Astrocyte of the spinal cord (primary cell): ENCODE measurements at places on chromosomes 5 and 9.

- peak; percentile 92 for DNase-seq
Measured at GRCh38 chr5:134874831-134875655, 872 bp downstream of the TXNDC15 start.

DNA sequence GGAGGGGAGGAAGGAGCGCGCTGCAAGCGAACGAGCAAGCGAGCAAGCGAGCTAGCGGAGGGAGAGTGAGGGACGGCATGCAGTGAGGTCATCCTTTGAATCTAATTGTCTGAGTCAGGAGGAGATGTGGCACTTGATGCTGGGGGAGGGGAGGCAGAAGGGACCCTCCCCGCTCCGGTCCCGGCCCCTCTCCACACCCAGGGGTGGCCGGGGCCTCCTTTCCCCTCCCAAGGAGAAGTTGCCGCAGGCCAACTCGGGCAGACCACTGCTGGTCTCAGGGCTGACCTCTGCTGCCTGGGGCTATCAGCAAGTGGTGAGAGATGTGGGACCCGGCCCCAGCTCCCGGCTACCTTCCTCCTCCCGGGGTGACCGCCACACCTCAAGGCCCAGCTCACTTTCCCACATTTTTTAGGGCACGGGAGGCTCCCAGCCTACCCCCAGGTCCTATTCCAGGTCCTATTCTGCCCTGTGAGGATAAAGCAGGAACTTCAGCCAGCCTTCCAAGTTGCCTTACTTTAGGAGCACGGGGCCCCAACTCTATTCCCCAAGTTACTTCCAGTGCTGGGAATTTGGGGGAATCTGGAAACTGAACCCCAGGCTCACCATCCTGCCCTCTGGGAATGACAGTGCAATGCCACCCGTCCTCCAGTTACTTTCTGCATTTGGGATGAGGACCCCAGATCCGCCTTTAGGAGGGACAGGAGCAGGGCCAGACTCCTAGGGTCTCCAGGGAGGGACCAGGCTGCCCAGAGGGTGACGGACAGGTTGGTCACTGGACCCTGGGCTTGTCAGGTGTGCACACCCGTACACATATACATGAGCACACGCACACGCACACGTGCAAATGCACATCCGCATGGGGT, 11.1 kb downstream of the CNTFR start:
- DNase-seq, result peak; percentile 31

DNA sequence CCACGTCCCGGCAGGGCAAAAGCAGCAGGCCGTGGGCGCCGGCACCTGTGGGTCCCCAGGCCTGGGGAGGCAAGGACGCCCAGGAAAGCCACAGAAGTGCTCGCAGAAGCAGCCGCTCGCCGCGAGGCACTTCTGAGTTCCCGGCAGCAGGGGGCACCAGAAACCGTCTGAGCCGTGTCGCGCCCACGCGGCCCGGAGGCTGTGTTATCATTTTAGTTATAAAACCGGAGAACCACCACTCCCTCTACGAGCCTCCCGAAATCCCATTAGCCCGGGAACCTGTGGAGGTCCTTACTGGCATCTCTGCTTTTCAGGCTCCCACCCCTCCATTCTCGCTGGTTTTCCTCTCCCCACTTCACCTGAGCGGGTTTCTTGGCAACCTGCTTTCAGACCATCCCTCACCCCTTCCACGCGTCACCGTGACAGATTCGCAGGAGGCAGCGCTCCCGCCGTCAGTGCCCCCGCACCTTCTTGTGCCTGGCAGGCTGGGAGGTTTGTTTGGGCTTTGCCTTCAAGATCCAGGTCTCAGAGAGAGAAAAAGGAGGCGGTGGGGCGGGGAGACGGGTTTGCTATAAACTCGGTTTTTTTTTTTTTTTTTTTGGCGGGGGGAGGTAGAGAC, 2.3 kb downstream of the GDNF start:
- peak; percentile 81 for DNase-seq

GRCh38 chr9:9820436-9820835, 792.4 kb downstream of the PTPRD start:
- DNase-seq, result peak; percentile 85

GRCh38 chr5:148949841-148950470, 112.9 kb downstream of the SH3TC2 start:
- DNase-seq, result peak; percentile 42

DNA sequence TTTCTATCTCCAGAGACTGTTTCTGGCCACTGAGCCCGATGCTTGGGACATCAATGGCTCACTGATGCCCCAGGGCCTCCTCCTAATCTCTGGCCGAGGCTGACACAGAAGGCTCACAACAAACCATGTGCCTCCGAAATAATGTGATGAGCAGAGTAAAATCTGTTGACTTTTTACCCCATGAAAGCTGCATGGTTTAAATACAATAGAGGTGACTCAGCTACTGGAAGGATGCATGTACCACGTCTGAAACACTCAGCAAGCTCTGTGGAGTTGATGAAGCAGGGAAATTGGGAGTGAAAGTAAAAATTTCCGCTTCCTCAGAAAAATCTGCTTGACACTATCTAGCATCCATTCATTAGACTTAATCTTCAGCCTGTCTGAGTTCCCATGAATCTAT, 111.1 kb upstream of the EQTN start:
- peak; percentile 54 for DNase-seq

DNA sequence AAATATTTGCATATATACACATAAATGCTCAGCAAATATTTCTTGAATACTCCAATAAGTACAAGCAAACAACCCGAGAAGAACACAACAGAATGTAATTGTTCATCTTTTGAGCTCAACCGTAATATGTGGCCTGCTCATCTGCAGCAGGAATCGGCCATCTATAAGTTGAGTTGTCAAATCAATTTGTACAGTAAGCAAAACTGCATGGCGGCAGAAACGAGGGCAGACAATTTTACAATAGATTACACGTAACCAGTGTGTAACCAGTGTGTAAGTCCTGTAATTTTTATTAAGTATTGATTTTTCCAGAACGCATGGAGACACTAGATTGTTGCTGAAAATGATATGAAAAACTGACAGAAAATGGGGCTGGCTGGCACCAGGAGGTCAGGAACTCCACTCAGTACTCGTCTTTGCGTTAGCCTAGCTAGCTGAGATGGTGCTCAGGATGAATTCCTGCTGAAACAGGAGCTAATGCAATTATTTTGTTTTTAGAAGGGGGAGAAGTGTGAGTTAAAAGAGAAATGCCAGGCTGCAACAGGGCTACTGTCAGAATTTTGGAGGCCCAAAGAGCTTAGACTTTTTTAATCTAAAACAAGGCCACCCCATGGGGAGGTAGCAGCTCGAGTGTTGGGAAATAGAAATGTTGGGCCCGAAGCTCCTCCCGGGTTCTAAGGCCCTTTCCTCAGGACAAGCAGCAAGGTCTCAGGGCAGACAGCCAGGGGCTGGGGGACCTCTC, 682 bp downstream of the DHX29 start:
- peak; percentile 12 for DNase-seq

DNA sequence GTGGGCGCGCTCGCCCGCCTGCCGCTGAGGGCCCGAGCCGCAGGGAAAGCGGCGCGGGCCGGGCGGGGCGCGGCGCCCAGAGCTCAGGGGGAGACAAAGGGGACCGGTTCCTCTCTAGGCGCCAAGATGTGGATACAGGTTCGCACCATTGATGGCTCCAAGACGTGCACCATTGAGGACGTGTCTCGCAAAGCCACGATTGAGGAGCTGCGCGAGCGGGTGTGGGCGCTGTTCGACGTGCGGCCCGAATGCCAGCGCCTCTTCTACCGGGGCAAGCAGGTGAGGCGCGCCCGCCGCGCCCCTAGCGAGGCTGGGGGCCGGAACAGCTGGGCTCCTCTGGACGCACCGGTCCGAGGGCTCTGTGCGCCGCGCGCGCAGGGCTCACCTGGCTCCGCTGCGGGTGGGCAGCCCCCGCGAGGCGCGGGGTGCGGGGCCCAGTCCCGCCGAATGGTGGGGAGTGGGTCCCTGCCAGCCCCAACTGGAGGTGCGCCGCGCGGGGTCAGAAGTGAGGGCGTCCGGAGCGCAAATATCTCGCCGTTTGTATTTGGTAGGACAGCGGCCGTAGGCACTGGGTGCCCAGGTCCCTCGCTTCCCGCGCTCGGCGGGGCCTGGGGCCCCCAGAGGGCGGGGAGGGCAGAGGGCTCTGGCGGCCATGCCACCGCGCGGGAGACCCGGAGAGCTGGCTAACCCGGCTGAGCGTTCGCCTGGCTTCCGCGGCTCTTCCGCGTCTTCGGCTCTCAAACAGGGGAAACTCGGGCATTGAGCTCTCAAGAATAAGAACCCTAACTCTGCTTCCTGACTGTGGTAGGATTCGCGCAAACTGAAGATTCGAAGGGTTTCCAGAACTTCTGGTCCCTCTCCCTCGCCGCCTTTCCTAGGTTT, 607 bp downstream of the UHRF2 start:
- peak; percentile 20 for DNase-seq

- DNase-seq, result no peak
Measured at GRCh38 chr9:136537896-136538598, 7.8 kb downstream of the NOTCH1 start.

DNA sequence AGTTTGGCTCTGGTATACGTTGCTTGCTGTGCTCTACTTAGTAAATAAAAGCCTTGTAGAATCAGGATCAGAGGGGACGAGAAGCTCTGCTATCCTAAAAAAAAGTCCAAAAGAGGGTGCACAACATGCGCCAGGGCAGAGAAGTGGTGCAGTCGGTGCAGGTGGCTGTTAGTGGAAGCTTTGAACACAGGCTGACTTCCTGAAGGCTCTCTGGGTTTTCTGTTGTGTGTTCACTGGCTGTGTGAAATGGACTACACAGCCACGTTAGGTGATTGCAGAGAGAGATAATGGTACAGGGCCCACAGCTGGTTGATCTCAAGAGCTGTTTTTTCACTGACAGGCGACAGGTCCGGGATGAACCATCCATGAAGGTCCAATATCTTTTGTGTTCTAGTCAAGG, 167.4 kb downstream of the TMEM167A start:
- no peak for DNase-seq

DNA sequence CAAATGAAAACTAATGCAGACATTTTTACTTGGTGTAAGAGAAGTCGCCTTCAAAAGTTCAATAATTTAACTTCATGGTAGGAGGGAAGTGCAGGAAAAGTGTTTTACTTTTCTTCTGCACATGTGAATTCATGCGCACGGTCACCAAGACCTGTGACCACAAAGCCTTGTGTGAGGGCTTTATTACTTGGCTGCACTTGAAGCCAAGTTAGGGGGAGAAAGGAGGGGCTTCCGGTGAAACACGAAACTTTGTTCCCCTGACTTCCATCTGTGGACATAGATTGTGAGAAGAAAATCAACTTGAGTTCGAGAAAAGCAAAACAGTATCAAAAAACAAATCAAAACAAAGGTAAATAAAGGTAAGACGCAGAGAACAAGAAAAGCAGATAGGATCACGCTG, 239.9 kb downstream of the ROR2 start:
- no peak for DNase-seq

DNA sequence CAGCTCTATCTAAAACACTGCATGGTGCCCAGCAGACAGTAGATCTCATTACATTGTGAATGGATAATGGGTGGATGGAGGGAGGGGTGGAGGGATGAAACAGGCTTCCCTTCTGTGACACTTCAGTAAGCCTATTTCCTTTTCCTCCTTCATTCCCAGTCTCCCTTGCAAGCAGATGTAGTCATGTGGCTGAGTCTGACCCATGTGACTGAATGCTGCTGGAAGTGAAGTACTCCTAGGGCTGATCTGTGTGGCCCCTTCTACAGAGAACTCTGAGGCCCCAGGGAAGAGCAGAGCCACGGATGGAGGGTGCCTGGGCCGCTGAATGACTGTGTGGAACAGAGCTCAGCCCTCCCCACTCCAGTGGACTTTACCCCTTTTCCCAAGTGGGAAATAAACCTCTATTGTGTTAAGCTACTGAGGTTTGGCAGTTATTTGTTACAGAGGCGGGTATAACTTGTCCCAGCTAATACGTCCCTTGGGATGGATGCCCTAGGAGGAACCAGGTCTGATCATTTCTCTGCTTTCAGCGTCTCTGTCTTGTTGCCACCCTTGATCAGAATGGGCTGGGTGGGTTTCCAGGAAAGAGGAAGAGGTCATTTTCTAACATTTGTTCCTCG, 176.1 kb upstream of the MVB12B start:
- no peak for DNase-seq

- DNase-seq, result no peak
Measured at GRCh38 chr5:177440211-177440989, 6.2 kb upstream of the PRR7 start.

DNA sequence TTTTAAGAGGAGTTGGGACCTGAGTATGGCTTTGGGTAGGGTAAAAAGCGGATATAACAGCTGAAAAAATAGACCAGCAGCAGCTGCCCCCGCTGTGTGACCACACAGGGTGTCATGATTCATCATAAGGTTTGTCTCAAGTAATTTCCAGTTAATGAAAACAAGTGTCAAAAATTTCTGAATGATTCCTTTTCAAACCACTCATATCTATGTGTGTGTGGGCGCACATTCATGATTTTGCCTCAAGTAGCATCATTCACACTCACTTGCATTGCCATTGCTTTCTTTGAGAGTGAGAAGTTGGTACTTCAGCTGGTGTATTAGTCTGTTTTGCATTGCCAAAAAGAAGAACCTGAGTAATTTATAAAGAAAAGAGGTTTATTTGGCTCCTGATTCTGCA, 12.1 kb upstream of the TNFAIP8 start:
- DNase-seq, result peak; percentile 85

DNA sequence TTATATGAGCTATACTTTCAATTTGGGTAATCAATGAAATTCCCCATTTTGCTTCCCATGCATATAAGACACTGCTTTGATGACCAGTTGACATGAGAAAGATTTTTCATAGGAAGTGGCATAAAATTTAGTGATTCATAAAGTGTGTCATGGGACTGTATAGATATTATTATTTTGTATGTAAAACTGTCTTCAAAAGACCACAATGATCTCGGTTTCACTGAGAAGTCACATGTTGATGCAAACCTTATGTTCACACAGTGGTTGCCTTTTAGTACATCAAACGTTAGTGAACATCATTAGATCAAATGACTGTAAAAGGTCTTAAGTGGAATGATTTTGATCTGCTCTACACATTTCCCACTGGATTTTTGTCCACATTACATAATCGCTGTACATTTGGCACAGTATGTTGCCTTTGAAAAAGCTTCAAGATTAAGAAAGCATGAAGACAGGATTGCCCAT, 349.2 kb upstream of the MEF2C start:
- no peak for DNase-seq

GRCh38 chr9:121222524-121223171, 21.0 kb upstream of the RAB14 start:
- peak; percentile 52 for DNase-seq

DNA sequence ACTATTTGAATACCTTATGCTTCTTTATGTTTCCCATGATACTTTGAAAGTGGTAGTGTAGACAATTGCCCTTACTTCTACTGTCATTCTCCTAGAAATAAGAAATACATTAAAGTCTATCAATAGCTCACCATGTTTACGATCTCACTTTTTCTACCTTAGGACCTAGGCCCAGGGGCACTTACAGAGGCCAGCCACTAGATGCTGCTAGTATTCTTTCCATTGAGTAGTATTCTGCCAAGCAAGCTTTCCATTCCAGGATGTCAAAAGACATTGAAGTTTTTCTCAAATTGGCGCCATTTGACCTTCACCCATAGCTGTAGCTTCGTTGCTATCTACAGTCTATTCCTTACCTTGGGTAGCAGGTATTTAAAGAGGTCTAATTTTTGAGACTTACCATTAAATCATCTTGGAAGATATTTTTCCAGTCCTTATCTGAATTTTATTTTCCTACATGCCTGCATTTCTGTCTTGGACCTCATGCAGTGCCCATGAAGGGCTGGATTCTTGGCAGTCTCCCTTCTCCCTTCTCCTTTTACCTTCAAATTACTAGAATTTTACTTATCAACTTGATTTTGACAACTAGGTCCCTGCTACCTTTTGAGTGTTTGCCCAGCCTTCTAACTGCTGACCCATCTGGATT, 246.0 kb upstream of the NUDT12 start:
- DNase-seq, result peak; percentile 69
